Mammary epithelial cell (primary cell): ENCODE measurements at places on chromosomes 5 and 9.

GRCh38 chr5:18027241-18027867 is 393.1 kb downstream of the TAF11L14 start:
- DNase-seq, result no peak

GRCh38 chr5:139459451-139459934 is 3.0 kb downstream of the ECSCR start:
- DNase-seq, result no peak

DNA sequence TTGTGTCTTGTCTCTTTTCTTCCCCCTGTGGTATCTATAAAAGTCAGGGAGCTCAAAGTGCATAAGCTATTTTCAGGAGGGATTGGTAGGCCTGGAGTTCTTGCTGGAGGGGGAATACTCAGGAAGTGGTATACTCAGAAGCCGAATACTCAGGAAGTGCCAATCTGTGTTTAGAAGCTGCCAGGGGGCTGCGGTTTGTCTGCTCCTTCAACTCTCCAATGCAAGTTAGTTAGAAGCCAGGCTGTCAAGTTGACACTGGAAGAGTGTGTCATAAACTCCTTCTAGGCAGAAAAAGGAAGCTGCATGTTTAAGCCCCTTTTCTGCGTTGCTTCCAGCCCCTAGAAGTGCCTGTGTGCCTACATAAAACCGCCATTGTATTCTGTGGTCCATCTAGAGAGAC is 366.5 kb downstream of the TAF11L14 start:
- peak; percentile 8 for DNase-seq

DNA sequence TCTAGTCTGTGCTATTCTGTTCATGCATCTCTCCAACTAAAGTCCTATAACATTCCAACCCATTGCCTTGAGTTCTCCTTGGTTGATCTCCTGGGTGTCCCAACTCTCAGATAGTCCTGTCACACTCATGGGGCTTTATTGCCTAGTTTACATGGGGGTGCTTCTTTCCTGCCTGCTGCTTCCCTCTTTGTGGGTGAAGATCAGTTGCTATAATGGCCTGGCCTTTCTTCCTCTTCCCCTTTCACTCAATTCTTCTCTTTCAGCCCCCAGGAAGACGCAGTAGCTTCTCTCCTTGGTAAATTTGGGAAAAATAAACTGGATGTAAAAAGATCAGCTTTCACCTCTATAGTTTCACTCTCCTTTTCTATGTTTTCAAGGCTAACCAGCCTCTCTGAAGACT is 66.5 kb downstream of the PTCD2 start:
- DNase-seq, result no peak

GRCh38 chr9:124555043-124555442 is 47.8 kb upstream of the NR5A1 start:
- no peak for DNase-seq

GRCh38 chr9:112176524-112176923 is 1.4 kb upstream of the SUSD1 start:
- no peak for DNase-seq

DNA sequence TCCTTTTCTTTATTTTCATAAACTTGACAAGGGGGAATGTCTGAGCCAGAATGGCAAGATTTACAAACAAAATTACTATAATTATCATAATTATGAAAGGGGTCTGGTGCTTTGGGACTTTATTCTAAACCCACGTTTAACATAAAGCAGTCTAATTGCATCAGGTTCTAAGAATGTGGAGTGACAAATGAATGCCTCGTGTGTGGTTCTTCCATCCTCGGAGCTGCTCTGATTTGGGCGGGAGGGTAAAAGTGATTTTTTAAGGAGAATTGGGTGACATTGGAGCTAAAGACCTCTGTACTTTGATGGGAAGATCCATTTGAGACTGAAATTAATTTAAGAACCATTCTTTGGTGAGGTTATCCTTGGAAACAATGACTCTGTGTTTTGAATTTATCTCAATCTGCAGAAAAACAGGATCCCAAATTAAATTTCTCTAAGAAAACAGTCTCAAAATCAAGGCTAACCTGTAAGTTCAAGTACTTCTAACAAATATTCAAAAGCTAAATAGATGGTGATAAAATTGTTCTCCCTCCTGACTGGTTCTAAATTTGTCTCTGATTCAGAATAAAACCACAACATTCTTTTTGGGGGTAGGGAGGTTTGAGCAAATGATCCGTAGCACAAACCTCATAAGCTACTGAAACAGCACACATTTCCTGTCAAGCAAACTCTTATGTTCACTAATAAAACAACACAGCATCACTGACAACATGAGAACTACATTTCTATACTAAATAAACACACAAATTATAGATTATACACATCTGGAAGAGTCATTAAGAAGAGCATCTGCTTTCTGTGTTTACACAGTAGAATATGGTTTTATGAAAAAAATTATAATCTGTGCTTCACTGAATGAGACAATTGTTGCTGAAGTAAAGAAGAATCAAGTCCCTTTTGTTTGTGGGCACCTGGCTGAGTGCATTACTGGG is 85.5 kb downstream of the DCP2 start:
- peak; percentile 64 for DNase-seq

DNA sequence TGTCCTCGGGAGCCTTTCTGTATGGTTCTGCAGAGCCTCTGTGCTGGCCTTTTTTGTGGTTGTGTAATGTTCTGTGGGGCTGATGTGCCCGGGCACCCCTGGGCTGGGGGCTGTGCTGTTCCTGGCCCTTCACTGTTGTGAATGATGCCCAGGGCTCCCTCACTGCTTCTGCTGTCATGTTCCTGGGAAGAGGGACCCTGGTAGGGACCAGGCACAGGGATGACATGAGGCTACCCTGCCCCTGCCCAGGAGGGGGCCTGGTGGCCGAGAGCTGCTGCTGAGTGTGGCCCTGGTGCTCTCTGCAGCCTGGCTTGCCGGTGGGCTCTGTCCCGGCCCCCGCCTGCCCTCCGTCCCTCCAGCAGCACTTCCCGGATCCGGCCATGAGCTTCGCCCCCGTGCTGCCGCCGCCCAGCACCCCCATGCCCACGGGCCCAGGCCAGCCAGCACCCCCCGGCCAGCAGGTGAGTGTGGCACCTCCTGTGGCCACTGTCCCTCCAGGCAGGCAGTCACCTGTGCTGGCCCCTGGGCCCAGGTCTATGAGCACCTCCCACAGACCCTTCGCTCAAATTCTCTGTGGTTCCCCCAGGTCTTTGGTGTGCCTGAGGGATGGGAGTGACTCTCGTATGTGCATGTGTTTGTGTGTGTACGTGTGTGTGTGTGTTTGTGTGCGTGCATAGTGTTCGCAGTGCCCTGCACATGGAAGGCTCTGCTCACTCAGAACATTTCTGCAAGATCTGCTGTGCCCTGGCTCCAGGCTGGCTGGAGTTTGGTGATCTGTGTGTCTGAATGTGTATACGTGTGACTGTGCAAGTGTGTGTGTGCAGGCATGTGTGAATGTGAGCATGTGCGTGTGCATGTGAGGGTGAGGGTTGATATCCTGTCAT is 72.3 kb downstream of the WNK2 start:
- DNase-seq, result no peak

GRCh38 chr9:86459599-86460155 is 105.5 kb upstream of the TUT7 start:
- DNase-seq, result no peak

GRCh38 chr5:29518176-29518575 is 1675.3 kb upstream of the CDH6 start:
- no peak for DNase-seq

- no peak for DNase-seq
These were observed 556.0 kb downstream of the BNC2 start for GRCh38 chr9:16314476-16314875.

- DNase-seq, result no peak
These were observed 67.7 kb downstream of the TENT4A start for GRCh38 chr5:6780802-6781391.

- DNase-seq, result no peak
These were observed 23.7 kb downstream of the KLHL3 start for GRCh38 chr5:137712139-137712667.

- peak; percentile 33 for DNase-seq
These were observed 2.9 kb downstream of the JAK2 start for GRCh38 chr9:4987961-4988421.

DNA sequence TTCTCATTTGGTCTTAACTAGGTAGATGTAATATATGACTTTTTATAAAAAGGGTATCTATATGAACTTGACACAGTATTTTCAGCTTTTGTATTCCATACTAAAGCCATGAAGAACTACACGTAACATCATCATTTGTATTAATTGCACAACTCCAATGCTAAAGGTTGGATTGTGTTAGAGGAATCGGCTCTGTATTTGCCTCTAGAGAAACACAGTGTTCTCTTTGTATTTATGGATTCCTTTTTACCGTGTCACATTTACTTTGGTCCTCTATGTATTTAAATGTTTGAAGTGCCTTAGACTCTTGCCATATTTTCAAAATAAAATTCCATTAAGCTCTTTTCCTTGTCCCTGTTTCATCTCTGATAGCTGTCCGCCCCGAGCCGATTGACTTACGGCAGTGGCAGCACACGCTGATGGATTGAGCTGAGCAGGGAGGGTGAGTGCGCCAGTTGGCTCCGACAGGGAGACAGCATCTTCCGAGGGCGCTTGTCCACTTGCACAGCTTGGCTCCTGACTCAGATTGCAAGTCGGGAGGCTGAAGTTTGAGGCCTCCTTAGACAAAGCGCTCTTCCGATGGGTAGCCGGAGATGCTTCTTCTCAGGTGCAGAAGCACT is 95.6 kb upstream of the DMRT1 start:
- no peak for DNase-seq

- no peak for DNase-seq
These were observed 11.1 kb downstream of the DPP7 start for GRCh38 chr9:137103206-137103999.

- no peak for DNase-seq
These were observed 35.4 kb upstream of the IL17B start for GRCh38 chr5:149414405-149415065.

- peak; percentile 75 for DNase-seq
These were observed 696.8 kb downstream of the SEMA5A start for GRCh38 chr5:8848997-8849594.

- no peak for DNase-seq
These were observed 54.7 kb downstream of the MACROH2A1 start for GRCh38 chr5:135344349-135344748.

GRCh38 chr9:126633881-126634558 is 20.3 kb downstream of the LMX1B start:
- DNase-seq, result peak; percentile 48

DNA sequence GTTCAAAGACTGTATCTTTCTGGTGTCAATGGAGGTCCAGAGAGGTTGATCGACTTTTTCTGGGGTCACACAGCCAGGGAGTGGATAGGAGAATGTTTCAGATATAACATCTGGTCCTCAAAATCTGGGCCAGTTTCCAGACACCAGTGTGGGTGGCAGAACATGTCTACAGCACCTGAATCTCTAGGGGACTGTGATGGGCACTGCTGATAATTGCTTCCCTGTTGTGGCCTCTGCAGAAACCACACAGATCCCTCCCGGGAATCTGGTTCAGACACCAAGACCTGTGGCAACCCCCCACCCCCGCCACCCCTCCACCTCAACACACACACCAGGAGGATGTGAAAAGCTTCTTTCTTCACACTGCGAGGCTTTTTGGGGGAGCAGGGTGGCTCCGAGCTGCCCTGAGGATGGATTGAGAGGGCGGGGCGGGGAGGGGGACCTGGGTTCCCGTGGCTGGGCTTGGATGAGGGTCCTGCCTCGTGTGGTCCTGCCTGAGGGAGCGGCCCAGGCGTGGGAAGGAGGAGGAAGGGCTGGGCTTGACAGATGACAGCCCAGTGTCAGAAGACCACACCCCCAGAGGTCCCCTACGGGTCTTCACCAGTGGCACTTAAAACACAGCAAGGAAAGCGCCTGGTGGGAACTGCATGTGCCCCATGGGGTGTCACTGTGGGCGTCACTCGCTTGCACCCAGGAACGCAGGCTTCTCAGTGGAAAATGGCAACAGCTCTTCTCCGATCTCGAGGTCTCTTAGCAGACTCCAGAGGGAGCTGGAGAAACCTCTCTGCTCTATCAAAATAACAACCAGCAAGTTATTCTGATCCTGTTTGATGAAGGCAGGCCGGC is 55.2 kb downstream of the TRIP13 start:
- DNase-seq, result no peak

- no peak for DNase-seq
These were observed 36.2 kb downstream of the IARS1 start for GRCh38 chr9:92257327-92257726.

GRCh38 chr9:103999375-104000062 is 94.6 kb upstream of the SMC2 start:
- DNase-seq, result no peak

DNA sequence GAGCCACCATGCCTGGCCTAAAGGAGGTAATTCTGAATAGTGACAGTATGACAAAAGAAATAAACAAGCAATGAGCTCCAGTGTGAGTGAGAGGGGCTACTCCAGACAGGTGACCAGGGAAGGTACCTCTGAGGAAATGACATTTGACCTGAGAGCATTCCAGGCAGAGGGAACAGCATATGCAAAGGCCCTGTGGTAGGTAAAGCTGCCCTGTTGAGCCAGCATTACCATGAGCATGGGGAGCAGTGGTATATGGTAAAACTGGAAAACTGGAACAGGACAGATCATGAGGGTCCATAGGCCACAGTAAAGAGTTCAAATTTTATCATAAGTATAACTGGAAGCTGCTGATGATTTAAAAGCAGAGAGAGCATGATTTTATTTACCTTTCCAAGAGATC is 6.0 kb upstream of the SFXN1 start:
- no peak for DNase-seq
